ENCODE measurements at places on chromosomes 12 and 14. TPM values are rescaled to one million over a fixed set of nuclear protein-coding genes. Genes with fewer than 3 reads are reported as not detected.

The METTL1 gene
- 64.5 TPM for total RNA-seq

The B4GALNT3 gene
- total RNA-seq, result 6.9 TPM

The HCAR2 gene
- 0.16 TPM for total RNA-seq

The GALNT6 gene
- total RNA-seq, result 19.9 TPM

The GPR84 gene
- 1.8 TPM for total RNA-seq

The CFAP54 gene
- 0.14 TPM for total RNA-seq

The PEBP1 gene
- 177 TPM for total RNA-seq

The MYF6 gene
- total RNA-seq, result not detected

The PKP2 gene
- total RNA-seq, result 0.11 TPM

The CYP27B1 gene
- 11.3 TPM for total RNA-seq

The PRPF39 gene
- total RNA-seq, result 47.6 TPM

The PPP1R1A gene
- total RNA-seq, result not detected

The OR6C3 gene
- total RNA-seq, result not detected

The PRIMA1 gene
- total RNA-seq, result not detected

DNA sequence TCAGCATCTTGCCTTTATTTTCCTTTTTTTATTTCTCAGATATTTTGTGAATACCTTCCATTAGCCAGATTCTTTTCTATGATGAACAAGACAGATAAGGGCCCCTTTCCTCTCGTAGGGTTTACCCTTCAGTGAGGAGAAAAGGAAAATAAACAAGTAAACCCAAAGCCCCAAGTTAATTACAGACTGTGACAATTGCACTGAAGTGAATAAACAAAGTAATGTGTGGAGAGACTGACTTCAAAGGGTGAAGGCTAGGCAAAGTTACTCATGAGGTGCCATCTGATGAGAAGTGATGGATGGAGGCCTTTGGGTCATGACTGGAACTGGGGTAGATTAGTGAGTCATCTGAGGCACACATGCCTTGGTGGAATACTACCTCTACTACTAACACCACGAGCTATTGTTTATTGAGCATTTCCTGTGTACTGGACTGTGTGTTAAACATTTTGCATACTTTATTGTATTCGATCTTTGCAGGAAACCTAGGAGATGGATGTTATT is 143.4 kb upstream of the PRICKLE1 start:
- H3K4me3 ChIP-seq, result no peak overlapping the region
- H3K4me1 ChIP-seq, result no peaks in the 10 kb centered on the region
- no peak overlapping the region for H3K27ac ChIP-seq
- no peaks in the 10 kb centered on the region for H3K36me3 ChIP-seq
- no peak for DNase-seq

DNA sequence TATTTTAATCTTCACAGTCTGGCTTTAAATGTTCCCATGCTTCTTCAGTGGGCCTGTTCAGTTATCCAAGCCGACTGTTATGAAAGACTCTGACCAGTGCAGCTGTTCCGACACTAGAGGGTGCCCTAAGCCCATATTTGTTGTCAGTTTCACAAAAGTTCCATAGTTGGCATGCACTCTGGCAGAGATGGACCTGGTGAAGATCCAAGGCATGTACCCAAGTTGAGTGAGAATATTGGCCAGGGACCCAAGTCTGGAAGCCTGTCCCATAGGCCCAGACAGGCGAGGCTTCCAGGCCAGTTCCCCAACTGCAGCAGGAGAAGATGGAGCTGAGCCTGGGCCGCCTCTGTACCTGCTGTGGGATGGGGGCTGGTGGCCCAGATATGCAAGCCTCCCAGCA is 27.4 kb upstream of the GUCY2C start:
- no peak overlapping the region for H3K4me3 ChIP-seq
- H3K4me1 ChIP-seq, result peaks cover 2% of the 10 kb centered on the region
- no peak overlapping the region for H3K27ac ChIP-seq
- peaks cover 17% of the 10 kb centered on the region for H3K27me3 ChIP-seq
- DNase-seq, result peak; percentile 22

- DNase-seq, result no peak
- no peak overlapping the region for H3K4me3 ChIP-seq
- no peaks in the 10 kb centered on the region for H3K27me3 ChIP-seq
- H3K4me1 ChIP-seq, result peaks cover 86% of the 10 kb centered on the region
- peaks cover 4% of the 10 kb centered on the region for H3K36me3 ChIP-seq
These were observed 58.9 kb upstream of the BCL2L14 start for GRCh38 chr12:12011880-12012260.

DNA sequence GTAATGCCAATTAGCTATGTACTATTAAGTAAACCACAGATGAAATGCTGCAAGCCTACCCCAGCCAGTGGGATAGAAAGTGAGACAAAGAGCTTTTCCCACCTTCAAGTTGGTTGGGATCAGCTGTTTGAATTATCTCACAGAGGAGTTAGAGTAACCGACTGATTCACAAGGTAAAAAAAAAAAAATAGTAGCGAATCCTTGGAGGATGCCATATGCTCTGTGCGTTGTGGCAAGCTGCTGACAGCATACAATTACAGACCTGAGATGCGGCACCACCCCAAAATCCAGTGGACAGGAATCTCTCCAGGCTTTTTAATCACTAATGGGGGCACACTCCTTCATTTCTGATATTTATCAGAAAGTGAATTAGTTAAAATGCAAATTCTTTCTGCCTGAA is 157.0 kb upstream of the RMST start:
- peaks cover 13% of the 10 kb centered on the region for H3K27me3 ChIP-seq
- H3K4me1 ChIP-seq, result no peaks in the 10 kb centered on the region
- no peaks in the 10 kb centered on the region for H3K36me3 ChIP-seq
- no peak for DNase-seq
- H3K27ac ChIP-seq, result no peak overlapping the region

DNA sequence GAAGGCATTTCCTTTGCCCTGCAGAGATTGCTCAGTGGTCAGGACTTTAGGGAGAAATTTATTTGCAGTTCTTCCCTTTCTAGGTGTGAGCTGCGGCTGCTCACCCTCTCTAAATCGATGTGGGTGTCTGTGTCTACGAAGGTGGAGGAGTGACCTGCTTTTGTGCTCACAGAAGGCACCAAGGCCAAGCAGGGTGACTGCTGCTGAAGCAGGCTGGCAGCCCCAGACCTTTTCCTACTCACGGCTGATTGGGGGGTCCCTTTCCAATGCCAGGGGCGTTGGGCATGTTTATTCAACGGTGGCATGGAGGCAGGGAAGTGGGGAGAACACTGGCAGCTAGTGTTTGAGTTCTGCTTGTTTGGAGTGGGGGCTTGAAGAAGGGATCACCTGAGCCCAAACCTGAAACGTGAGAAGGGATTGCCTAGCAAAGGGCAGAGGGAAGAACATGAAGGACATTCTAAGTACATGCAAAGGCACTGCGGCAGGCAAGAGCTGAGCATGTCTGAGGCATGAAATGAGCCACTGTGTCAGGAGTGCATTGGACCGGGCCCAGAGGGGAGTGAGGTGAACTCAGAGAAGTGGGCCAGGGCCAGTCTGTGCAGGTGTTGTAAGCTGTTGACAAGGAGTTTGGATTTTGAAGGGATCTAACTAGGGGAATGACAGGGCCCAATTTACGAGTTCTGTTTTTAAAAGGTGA is 56.3 kb downstream of the CACNA1C start:
- H3K27me3 ChIP-seq, result no peaks in the 10 kb centered on the region
- no peak for DNase-seq
- H3K4me1 ChIP-seq, result no peaks in the 10 kb centered on the region
- no peak overlapping the region for H3K4me3 ChIP-seq
- H3K27ac ChIP-seq, result no peak overlapping the region
- no peaks in the 10 kb centered on the region for H3K36me3 ChIP-seq

GRCh38 chr14:71165121-71166031 is 258.1 kb downstream of the PCNX1 start:
- no peaks in the 10 kb centered on the region for H3K36me3 ChIP-seq
- H3K4me3 ChIP-seq, result no peak overlapping the region
- peaks cover 12% of the 10 kb centered on the region for H3K27me3 ChIP-seq
- no peak overlapping the region for H3K27ac ChIP-seq
- DNase-seq, result no peak
- peaks cover 21% of the 10 kb centered on the region for H3K4me1 ChIP-seq

DNA sequence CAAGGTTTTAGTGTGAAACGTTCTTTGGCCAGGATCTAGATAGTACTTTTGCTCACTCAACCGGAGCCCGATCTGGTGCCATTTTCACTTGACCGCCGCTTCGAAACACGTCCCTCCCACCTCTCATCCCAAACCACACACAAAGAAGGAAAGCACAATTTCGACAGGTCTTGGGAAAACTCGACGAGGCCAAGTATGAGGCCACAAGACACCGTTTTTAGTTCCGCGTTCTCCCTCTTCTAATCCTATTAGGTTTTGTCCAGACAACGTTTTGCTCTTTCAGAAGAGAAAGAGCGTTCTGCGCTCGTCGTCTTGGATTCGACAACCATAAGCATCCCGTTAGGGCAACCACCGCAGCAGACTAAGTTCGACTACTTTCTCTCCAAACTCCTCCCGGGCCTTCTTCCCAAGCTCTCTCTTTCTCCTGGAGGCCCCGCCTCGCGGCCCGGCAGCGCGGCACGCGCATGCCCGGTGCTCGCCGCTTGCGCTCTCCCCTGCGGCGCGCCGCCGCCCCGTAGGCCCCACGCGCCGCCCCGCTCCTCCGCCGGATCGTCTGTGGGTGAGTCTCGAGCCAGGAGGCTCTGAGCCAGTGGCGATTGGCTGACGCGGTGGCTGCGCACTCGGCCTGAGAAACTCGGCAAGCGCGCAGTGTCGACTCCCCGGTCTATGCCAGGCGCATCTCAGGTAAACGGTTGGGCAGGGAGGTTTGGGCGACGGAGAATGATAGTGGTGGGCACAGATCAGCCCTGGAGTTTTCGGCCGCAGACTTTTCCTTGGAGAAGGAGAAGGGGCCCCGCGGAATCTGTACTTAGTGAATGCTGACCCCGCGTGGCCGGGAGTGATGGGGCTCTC is at the start of gene MIPOL1:
TSS of gene MIPOL1 (plus strand) at position 517 of the 852 bp plus-strand sequence. CDS start 49,952 bp downstream, outside the sequence.
- no peak within 1 kb of the TSS for H3K27ac ChIP-seq
- peaks cover 13% of the 10 kb centered on the region for H3K27me3 ChIP-seq
- no peaks in the 10 kb centered on the region for H3K4me1 ChIP-seq

GRCh38 chr12:4032924-4033615 is 159.9 kb upstream of the PARP11 start:
- H3K36me3 ChIP-seq, result no peaks in the 10 kb centered on the region
- DNase-seq, result no peak
- H3K27me3 ChIP-seq, result peaks cover 34% of the 10 kb centered on the region
- H3K4me1 ChIP-seq, result peaks cover 17% of the 10 kb centered on the region
- no peak overlapping the region for H3K4me3 ChIP-seq

- H3K36me3 ChIP-seq, result no peaks in the 10 kb centered on the region
- DNase-seq, result no peak
- H3K4me3 ChIP-seq, result no peak overlapping the region
- H3K27ac ChIP-seq, result no peak overlapping the region
These were observed 1.5 kb upstream of the KRT1 start for GRCh38 chr12:52681526-52682380.

DNA sequence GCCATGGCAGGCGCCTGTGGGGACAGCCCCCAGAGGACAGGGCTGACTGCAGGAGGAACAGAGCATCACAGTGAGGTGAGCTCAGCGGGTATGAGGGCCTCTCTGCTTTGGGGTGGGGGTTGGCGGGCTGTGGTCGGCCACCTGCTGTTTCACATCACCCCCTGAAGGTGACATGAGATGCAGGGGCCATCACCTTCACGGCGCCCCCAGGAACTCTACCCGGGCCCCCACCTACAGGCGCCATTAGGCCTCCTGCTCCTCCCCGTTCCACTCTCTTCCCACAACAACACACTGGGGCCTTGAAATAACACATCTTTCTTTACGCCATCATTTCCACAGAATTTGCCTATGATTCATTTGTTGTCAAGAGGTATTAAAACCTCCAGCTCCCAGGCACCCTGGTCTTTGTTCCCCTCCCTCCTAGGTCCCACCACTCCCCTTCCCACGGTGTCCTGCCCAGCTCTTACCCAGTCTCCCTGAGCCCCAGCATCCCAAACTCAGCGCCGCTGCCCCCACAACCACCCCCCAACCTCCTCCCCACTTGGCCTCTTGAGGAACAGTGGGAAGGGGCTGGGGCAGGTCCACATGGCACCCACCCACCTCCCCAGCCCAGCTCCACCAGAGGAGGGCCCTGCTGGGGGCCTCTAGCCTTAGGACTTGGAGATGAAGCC is 12.7 kb upstream of the HDAC7 start:
- no peak for DNase-seq
- H3K27me3 ChIP-seq, result no peaks in the 10 kb centered on the region
- no peaks in the 10 kb centered on the region for H3K36me3 ChIP-seq
- peak overlapping the region; percentile 98 for H3K27ac ChIP-seq
- peaks cover 76% of the 10 kb centered on the region for H3K4me1 ChIP-seq

DNA sequence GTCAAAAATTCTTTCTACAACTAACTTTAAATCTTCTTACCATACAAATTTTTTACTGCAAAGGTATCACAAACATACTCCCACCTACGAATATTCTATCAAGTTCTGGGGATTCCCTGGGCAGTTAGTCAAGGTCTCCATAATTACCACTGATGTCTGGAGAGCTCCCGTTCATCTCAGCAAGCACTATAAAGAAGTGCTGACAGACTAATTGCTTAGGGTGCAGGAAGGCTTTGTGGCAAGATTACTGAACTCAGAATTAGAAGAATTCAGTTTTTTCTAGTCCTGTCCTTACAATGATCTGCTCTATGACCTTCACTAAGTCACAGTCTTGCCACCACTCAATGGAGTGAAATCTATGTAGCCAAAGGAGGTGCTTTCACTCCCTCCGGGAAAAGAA is 61.5 kb downstream of the DUSP16 start:
- peaks cover 54% of the 10 kb centered on the region for H3K4me1 ChIP-seq
- no peak for DNase-seq
- H3K27ac ChIP-seq, result peak overlapping the region; percentile 89
- no peak overlapping the region for H3K4me3 ChIP-seq

- no peak overlapping the region for H3K4me3 ChIP-seq
- H3K4me1 ChIP-seq, result peaks cover 4% of the 10 kb centered on the region
- no peak overlapping the region for H3K27ac ChIP-seq
- no peak for DNase-seq
- H3K36me3 ChIP-seq, result no peaks in the 10 kb centered on the region
- H3K27me3 ChIP-seq, result no peaks in the 10 kb centered on the region
These were observed 425.2 kb downstream of the RPS29 start for GRCh38 chr14:49160983-49161382.

DNA sequence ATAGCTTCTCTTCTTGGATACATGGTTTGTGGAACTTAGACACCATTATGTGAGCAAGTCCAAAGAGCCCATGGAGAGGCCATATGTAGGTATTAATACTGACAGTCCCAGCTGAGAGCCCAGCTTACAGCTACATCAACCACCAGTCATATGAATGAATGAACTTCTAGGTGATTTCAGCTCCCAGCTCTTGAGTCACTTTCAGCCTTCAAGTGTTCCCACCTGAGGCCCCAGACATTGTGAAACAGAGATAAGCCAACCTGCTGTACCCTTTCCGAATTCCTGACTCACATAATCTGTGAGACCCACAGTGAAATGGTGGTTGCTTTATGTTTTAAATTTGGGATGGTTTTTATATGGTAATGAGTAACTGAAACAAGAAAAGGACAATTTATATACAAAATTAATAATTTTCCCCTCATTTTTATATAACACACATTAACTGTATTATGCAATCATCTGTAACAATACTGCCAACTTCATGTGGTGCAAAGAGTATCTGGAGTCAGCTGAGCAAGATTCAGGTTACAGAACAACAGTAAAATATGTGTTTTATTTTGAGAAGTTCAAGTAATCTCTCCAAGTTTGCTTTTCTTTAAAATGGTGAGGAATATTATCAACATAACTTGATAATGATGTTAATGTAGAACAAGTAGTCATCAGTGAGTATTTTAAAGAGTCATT is 27.7 kb upstream of the FBXO33 start:
- no peaks in the 10 kb centered on the region for H3K36me3 ChIP-seq
- H3K27ac ChIP-seq, result no peak overlapping the region
- no peak for DNase-seq

GRCh38 chr12:92268946-92269345 is 123.3 kb upstream of the BTG1 start:
- DNase-seq, result no peak
- H3K27me3 ChIP-seq, result no peaks in the 10 kb centered on the region
- no peak overlapping the region for H3K27ac ChIP-seq
- H3K4me1 ChIP-seq, result peaks cover 7% of the 10 kb centered on the region

Measured in activated T-helper 2 cell treated with anti-CD3 and anti-CD28 coated beads, Interferon-gamma antibody, Interleukin-2, Interleukin-4, amounts not matched to agents 10 μg/mL and 5 μg/mL and 100 μg/mL, durations not matched to agents 14 hours and 24 hours and 36 hours (primary cell).